ENCODE measurements at places on chromosomes 3 and 15. TPM values are rescaled to one million over a fixed set of nuclear protein-coding genes. Genes with fewer than 3 reads are reported as not detected.

DNA sequence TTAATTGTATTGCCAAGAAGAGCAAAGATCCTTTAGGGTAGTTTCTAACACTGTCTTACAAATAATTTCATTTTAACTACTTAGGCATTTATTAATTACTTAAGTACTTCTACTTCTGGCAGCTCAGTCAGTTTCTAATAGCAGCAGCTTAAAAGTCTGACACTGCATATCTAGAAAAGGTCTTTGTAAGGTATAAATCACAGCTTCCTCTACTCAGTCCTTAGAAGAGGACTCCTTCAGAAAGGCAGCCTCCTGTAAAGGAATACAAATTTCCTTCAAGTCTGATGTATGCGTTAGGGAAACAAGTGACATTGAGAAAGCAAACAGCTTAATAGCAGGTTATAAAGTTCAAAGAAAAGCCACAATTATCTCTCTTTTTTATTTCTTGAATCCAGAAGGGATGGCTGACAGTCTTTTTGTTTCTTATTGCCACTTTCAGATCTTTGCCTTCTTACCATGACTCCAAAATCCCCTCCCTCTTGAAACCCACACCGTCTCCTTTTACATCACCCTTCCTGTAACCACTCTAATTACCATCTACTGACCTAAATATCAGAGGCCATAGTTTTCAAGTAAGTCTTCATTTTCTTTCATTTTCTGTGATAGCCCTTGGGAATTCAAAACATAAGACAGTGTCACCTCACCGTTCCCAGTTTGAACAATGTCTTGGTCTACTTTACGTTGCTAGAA, 109.5 kb downstream of the CGGBP1 start:
- no peak for DNase-seq
- H3K4me1 ChIP-seq: no peaks in the 10 kb centered on the region
- no peaks in the 10 kb centered on the region for H3K27me3 ChIP-seq
- no peak overlapping the region for H3K4me3 ChIP-seq
- H3K36me3 ChIP-seq: no peaks in the 10 kb centered on the region
- no peak overlapping the region for H3K27ac ChIP-seq

GRCh38 chr3:177921153-177921552, 615.1 kb upstream of the KCNMB2 start:
- H3K27ac ChIP-seq: no peak overlapping the region
- H3K36me3 ChIP-seq: no peaks in the 10 kb centered on the region
- DNase-seq: no peak
- peaks cover 6% of the 10 kb centered on the region for H3K4me1 ChIP-seq

GRCh38 chr3:188734395-188734794, 437.4 kb upstream of the TPRG1 start:
- peaks cover 7% of the 10 kb centered on the region for H3K36me3 ChIP-seq
- peaks cover 6% of the 10 kb centered on the region for H3K4me1 ChIP-seq
- H3K27ac ChIP-seq: no peak overlapping the region
- DNase-seq: no peak

CCDC12 gene
- total RNA-seq: 25.1 TPM

DNA sequence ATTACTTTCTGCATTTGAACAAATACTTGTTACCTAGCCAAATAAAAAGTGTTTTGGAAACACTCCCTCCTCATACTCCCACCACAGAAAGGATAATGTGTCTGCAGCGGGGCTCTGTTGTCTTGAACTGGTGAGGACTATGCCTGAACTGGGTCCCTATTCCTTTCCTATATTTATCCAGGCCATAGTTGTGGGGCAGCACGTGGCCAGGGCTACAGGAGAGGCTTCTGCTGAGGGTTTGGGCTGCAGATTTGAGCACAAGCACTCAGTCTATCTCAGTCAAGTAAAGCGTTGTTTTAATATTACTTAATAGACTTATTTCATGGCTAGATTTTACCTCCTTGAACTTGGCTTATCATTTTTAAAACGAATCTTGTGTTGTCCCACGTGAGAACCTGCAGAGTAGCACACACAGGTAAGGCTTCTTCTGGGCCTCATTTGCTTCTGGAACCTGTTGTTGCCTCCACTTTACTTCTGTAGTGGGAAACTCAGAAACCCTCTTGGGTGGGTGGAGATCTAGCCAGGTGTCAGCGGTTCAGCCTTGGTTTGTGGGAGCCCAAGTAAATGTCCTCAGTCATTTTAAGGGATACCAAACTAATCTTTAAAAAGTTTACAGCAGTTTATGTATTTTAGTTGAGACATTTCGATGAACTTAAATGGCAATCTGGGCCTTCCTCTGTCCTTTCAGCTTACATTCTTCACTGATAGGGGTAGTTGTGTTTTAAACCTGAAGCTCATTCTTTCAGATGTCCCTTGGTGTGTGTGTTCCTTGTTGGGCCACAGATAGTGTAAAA, 51.1 kb downstream of the TRIM71 start:
- peaks cover 10% of the 10 kb centered on the region for H3K4me1 ChIP-seq
- no peak overlapping the region for H3K27ac ChIP-seq
- H3K4me3 ChIP-seq: no peak overlapping the region
- H3K36me3 ChIP-seq: no peaks in the 10 kb centered on the region
- DNase-seq: no peak

IL16 gene
- total RNA-seq: not detected

DNA sequence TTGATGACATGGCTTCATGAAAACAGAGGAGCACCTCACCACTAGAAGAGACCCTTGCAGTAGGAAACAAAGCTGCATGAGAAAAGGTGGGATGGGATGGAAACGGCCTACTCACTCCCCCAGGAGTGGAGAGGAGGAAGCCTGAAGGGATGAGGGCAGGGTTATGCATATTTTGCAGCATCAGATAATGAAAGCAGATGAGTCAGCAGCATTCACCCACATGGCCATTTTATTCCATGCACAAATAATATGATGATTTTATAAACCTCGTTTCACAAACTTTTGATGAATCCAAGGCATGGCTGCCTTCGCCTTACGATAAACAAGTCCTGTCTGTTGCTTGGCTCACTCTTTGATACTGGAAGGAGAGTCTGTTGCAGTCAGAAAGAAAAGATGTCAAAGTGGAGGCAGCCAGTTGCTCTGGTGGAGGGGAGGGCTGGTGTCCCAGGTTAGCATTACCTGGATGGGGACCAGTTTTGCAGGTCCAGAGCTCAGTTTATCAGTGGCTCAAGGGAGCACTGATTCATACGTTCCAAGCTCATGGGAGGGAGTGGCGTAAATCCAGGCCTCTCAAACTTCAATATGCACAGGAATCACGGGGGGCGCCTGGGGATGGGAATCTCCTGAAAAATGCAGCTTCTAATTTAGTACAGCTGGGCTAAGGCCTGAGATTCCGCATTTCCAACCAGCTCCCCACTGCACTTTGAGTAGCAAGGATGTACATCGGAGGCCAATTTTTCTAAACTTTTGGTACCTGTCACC, 9.2 kb upstream of the EHD4 start:
- no peak overlapping the region for H3K27ac ChIP-seq
- no peak overlapping the region for H3K4me3 ChIP-seq
- no peak for DNase-seq
- no peaks in the 10 kb centered on the region for H3K36me3 ChIP-seq

- H3K27me3 ChIP-seq: no peaks in the 10 kb centered on the region
- no peak overlapping the region for H3K27ac ChIP-seq
- H3K4me1 ChIP-seq: peaks cover 60% of the 10 kb centered on the region
- DNase-seq: no peak
- no peak overlapping the region for H3K4me3 ChIP-seq
Observed at GRCh38 chr3:99850608-99851007, 32.9 kb downstream of the CMSS1 start.

GNB4 gene
- 36.8 TPM for total RNA-seq

- H3K27me3 ChIP-seq: peaks cover 10% of the 10 kb centered on the region
- no peak overlapping the region for H3K27ac ChIP-seq
- H3K4me3 ChIP-seq: no peak overlapping the region
- no peaks in the 10 kb centered on the region for H3K36me3 ChIP-seq
Observed at GRCh38 chr15:31171731-31172130, 70.2 kb upstream of the TRPM1 start.

DNA sequence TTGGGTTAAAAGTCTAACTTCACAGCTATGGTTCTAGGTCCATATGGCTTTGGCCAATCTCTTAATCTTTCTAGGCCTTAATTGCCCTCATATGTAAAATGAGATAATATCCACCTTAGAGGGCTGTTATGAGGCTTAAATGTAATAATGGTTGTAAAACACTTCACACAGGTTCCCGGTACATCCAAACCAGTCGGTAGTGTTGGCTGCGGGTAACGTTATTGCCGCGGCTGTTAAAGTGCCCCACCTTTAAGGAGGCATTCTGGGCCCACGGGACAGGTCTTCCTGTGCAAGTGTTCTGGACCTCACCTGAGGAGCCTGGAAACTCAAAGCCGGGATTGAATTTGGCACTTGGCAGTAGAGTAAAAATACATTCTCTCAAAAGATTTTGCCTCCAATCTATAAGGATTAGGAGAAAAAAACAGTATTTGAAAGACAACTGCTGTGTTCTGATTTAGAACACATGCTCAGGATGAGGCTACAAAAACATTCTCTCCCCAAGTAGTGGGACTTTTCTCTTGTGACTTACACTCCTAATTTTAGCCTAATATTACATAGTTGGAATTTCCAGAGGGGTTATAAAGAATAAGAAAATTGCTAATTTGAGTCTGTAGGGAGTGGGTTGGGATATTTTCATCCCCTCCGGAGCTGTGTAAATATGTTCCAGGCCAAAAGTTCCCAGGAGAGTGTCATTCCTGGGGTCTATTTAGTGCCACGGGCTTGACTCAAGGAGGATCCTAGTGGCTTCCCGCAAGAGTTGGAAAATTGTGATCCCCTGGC, 44.9 kb upstream of the TSEN2 start:
- H3K4me1 ChIP-seq: peaks cover 21% of the 10 kb centered on the region
- no peaks in the 10 kb centered on the region for H3K36me3 ChIP-seq
- H3K27me3 ChIP-seq: peaks cover 13% of the 10 kb centered on the region
- no peak overlapping the region for H3K4me3 ChIP-seq
- no peak overlapping the region for H3K27ac ChIP-seq
- no peak for DNase-seq

ZDHHC23 gene
- 6.2 TPM for total RNA-seq

All from HFFc6 (cell line).